ENCODE measurements at places on chromosomes 2 and 18.
A peak's percentile ranks its signal among the peaks of the same experiment; 100 is the strongest.

- DNase-seq = no peak
Observed at GRCh38 chr18:59057969-59058368, 81.7 kb upstream of the SEC11C start.

- peak; percentile 44 for DNase-seq
Observed at GRCh38 chr2:43106559-43107527, 119.6 kb downstream of the ZFP36L2 start.

GRCh38 chr2:206218796-206219499 is 55.5 kb upstream of the ZDBF2 start:
- DNase-seq = no peak

GRCh38 chr2:151842830-151843690 is 14.8 kb upstream of the ARL5A start:
- no peak for DNase-seq

DNA sequence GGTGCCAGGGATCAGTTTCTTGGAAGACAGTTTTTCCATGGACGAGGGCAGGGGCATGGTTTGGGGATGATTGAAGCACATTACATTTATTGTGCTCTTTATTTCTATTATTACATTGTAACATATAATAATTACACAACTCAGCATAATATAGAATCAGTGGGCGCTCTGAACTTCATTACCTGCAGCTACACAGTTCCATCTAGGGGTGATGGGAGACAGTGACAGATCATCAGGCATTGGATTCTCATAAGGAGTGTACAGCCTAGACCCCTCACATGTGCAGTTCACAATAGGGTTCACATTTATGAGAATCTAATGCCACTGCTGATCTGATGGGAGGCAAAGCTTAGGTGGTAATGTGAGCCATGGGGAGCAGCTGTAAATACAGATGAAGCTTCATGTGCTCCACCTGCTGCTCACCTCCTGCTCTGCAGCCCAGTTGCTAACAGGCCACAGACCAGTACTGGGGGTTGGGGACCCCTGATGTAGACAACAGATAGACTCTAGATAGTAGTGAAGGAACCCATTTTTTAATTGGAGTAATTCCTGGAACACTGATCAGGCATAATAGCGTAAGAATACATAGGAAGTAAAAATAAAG is 41.5 kb upstream of the MC4R start:
- no peak for DNase-seq

- no peak for DNase-seq
Observed at GRCh38 chr18:11839556-11839955, 11.7 kb upstream of the CHMP1B start.

GRCh38 chr18:13139885-13140450 is 78.6 kb upstream of the LDLRAD4 start:
- no peak for DNase-seq

- DNase-seq = no peak
Observed at GRCh38 chr2:200534572-200534971, 8.6 kb downstream of the SGO2 start.

GRCh38 chr2:222730366-222730999 is 59.0 kb downstream of the MOGAT1 start:
- no peak for DNase-seq

DNA sequence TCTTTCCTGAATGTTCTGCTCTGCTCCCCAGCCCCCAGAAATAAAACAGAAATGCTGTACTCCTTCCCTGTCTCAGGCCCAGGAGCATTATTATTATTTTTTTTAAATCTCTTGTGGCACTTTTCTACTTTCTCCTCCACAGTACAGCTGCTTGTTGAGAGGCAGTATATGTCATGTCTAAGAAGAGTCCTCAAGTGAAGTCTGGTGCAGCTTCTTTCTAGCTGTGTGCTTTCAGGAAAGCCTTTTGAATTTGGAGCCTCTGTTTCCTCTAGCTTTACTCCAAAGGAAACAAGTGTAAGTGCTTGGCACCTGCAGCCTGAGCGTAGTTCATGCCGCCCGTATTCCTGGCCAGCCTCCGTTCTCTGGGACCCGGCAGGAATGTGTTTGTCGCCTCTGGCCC is 22.4 kb downstream of the AGAP1 start:
- DNase-seq = no peak

- DNase-seq = no peak
Observed at GRCh38 chr2:133660510-133660909, 92.2 kb upstream of the NCKAP5 start.

GRCh38 chr2:232146294-232146693 is 184.8 kb downstream of the DIS3L2 start:
- DNase-seq = peak; percentile 19

- no peak for DNase-seq
Observed at GRCh38 chr2:43047187-43047780, 179.1 kb downstream of the ZFP36L2 start.
